ENCODE measurements at places on chromosomes 5 and 9.
A peak's percentile ranks its signal among the peaks of the same experiment; 100 is the strongest.

DNA sequence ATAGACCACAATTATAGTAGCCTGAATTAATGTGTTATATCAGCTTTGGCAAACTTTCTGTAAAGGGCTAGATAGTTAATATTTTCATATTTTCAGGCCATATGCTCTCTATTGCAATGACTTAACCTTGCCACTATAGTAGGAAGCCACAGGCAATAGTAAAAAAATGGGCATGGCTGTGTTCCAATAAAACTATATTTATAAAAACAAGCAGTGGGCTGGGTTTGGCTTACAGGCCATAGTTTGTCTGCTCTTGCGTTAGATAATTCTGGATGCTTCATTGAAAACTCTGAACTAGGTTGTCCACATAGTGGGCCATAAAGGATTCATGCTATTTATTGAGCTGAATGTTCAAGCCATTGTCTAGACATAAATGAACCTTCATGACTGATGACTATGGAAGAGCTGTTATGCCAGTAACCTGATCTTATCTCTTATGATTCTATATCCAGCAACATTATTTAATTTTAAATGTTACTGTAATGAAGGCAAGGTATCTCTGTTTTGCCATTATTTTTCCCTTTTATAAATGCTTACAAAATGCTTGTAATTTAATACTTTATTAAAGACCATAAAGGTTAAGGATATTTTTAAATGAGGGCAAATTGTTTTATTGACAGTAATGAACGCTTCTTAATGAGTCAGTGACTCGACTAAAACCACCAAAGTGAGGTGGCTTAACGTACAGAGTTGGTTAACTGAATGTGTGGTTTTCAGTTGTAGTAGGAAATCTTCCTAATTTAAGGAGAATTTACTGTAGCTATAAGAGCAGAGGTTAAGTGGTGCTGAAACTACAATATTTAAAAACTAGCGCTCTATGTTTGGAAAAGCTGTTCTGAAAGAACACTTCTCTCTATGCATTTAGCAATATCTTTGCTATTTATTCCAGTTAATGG lies 560.6 kb downstream of the PRR16 start:
- no peak for DNase-seq

GRCh38 chr5:138095100-138095907 lies 11.5 kb downstream of the WNT8A start:
- DNase-seq = no peak

- no peak for DNase-seq
Measured at GRCh38 chr5:118681655-118682054, 306.7 kb downstream of the DTWD2 start.

- peak; percentile 76 for DNase-seq
Measured at GRCh38 chr5:72234265-72234700, 85.8 kb downstream of the MRPS27 start.

- peak; percentile 86 for DNase-seq
Measured at GRCh38 chr5:172886974-172887501, 53.0 kb downstream of the ERGIC1 start.

GRCh38 chr5:55338810-55339243 lies 31.0 kb downstream of the MTREX start:
- DNase-seq = no peak

DNA sequence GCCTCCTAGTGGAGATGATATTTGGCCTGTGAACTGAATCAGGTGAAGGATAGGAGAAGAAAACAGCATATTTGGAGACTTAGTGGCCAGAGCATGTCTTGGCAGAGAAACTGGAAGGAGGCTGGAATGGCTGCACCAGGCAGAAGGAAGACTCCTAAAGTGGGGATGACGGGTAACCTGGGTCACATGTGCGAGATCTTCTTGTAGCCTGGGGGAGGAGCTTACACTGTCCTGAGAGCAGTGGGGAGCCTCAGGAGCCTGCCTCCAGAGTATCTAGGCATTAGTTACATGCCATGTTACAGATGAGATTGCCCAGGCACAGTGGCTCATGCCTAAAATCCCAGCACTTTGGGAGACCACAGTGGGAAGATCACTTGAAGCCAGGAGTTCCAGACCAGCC lies 49.8 kb downstream of the JADE2 start:
- no peak for DNase-seq

DNA sequence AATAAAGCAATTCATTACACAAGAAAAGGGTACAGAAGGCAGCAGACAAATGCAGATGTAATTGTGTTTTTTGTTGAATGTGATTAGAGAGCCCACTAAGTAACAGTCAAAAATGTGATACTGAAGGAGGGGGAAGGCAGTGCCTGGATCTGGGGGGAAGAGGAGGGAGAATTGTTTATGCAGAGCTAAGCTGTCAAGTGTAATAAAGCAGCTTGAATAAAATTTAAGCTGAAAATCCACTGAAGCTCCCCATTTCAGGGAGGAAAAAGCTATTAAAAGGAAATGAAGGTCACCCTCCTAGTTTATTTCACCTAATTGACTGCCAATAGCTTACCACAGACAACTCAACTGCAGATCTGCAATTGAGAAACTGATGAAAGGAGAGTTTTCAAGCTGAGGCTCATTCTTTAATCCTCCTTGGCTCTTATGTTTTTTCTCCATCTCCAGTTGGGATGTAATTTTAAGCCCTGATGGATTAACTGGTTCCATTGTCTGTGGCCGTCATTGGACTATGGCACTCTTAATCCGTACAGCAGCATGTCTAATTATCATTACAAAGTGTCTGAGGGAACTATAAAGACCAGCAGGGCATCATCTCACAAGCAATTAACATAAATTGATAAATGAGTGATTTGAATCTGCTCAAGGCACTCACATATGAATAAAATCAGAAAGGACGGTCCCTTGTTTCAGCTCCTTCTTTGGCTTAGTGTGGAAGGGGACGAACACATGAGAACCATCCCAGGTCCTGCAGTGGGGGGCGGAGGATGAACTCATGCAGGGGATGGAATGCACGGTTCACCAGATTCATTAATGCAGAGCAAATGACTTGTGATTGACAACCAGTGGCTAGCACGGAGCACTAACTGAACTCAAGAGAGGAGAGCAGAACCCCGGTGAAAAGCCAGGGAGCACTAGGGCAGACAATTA lies 38.5 kb downstream of the TLE1 start:
- DNase-seq = no peak

GRCh38 chr9:6272229-6272598 lies 56.0 kb upstream of the TPD52L3 start:
- DNase-seq = peak; percentile 23

DNA sequence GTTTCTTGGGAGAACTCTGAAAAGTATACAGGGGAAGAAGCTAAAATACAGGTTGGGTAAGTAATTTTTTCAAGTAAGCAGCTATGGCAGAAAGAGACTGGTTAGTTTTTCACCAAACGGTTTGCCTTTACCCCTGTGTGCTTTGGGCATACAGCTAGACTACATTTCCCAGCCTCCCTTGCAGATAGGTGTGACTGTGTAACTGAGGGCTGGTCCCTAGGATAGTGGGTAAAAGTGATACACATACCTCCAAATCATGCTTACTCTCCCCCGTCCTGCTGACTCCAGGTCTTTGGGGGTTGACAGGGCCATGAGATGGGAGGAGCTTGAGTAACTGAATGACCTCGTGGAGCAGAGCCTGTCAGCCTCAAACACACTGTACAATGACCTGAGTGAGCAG lies 208.6 kb upstream of the GDNF start:
- DNase-seq = no peak

- DNase-seq = no peak
Measured at GRCh38 chr5:55569513-55569865, 34.7 kb upstream of the PLPP1 start.

DNA sequence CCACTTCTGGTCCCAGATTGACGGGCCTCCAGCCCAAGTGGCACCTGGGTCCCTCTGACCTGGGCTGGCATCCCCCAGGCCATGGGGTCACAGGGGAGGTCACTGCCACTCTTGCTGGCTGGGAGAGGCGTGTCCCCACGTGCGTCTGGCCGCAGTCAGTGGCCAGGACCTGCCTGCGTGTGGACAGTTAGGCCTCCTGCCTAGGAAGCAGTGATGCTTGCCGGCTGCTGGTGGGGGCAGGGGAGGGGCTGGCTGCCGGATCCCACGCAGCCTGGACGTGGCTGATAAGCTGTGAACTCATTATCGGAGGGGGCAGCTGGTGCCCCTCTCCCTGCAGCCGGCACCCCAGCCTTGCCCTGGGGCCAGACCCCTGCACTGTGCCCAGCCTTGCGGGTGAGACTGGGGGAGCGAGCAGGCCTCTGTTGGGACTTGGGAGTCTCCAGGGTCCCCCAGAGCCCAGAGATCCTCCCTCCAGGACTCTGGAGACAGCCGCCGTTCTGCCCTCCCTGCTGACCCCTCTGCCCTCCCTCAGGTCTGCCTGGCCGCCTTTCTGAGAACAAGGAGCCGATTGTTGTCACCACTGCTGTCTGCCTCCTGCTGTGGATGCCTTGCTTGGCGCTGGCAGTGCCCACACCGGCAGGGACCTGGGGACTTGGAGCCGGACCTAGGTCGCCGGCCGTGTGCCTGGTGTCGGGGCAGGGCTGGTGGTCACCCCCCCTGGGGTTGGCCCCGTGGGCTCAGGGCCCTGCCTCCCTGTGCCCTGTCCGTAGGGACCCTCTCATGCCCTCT lies 12.3 kb downstream of the RXRA start:
- DNase-seq = no peak

DNA sequence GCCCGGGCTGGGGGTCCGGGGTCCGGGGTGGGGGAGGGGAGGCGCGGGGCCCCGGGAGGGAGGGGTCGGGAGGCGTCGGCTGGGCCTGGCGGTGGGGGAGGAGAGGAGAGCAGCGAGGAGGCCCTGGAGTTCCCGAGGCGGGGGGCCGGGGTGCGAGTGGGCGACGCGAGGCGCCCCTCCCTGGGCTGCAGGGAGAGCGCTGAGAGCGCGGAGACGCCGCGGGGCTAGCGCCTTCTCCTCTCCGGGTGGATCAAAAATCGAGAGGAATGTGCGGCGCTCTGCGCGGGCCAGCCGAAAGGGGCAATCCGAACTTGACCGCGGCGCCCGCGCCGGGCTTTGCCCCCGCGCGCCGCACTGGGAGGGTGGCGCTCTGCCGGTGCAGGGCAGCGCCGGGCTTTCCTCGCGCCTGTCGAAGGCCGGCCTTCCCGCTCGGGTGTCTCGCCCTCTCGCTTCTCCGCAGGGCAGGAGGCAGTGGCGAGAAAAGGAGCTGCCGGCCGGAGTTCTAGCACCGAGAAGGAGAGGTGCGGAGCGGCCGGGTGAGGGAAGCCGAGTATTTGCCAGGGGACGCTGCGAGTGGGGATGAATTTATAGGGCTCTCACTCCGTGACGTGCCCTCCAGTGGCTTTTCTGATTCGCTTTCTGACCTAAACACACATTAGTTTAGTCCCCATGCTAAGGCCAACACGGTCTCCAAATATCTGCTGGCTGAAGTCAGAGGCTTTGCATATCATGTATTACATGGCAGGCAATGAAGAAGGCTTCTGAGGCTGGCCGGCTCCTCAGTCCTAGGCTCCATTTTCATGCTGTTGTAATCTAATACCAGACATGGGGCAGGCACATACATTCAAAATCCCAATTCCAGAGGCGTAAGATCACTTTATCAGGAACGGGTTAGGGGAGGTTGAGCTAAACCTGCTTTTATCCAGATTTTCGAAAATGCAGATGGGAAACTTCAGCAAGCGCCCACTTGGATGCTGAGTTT lies 503 bp upstream of the GDNF start:
- peak; percentile 79 for DNase-seq

GRCh38 chr5:598564-598890 lies 13.6 kb upstream of the CEP72 start:
- no peak for DNase-seq

DNA sequence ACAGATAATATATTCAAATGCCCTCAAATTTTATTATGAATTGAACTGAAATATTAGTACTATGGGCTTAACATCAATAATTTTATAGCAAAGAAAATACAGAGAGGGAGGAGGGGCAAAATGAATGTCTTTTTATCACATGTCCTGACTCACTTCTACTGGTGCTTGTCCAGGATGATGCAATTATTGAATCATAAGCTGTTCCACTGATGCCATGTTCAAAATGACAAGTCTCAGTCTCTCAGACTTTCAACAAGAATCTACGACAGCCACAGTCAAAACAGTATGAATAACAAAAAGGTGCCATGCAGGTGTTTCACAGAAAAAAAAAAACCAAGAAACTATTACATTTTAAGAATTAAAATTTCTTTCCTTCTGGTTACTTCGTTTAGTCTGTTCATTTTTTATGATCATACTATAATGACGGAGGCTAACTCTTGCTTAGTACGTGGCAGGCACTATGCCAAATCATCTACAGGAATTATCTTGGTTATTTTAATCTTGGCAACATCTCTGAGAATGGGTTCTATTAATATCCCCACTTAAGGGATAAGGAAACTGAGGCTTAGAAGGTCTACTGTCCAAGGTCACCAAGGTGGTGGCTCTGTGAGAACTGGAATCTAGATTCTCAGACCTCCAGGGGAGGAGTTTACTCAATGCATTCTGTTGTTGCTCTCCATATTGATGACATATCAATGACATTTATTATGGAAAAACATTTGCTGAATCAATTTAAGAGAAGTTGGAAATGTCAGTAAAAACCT lies 61.5 kb downstream of the NR3C1 start:
- DNase-seq = peak; percentile 77

DNA sequence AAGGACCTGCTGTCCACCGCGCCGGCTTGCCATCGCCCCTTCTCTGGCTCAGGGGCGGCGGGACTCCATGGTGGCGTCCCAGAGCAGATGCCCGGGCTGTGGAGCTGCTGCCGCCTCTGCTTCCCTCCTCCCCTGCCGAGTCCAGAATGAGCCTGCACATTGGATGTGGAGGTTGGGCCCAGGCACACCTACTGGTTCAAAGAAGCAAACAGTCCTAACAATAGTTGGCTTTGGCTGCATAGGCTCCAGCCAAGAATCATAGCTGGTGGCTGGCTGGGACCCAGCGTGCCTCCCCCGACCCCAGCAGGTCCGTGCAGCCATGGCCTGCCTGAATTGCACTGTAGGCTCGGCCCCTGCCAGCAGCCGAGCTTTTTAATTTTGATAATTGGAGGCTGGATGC lies 25.8 kb downstream of the ADAMTSL2 start:
- no peak for DNase-seq

DNA sequence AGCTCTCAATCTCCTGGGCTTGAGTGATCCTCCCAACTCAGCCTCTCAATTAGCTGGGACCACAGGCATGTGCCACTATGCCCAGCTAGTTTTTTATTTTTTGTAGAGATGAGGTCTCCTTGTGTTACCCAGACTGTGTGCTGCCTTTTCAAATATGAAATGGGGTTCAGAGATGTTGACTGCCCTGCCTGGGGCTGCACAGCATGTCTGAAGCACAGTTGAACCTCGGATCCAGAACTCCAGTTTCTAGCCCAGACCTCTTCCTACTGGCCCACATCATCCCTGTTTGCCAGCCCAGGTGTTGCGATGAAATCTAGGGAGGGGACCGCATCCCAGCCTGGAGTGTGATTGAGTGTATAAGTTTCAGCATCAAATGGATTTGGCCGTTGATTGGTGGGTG lies 69.4 kb downstream of the HMCN2 start:
- no peak for DNase-seq

DNA sequence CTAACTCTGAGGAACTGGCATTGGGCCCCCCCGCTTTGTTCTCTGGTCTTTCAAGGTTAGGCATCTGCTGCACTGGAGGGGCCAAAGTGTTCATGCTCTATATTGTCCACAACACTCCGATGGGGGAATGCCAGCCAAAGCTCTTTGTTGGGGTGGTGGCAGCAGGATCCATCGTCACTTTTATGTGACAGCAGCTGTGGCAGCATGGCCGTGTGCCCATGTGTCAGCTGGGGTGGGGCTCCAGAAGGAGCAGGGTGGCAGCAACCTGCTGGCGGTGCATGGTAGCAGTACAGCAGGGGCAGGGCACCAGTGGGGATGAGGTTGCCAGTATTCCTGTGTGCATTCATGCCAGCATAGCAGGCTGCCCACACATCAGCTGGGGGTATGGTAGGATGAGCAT lies 28.2 kb downstream of the ITGA2 start:
- no peak for DNase-seq

GRCh38 chr9:92385477-92385876 lies 18.9 kb downstream of the OGN start:
- peak; percentile 25 for DNase-seq

Data from ELR (cell line).